ENCODE measurements at places on chromosomes 1 and 21. TPM values are rescaled to one million over a fixed set of nuclear protein-coding genes. Genes with fewer than 3 reads are reported as not detected.

- DNase-seq, result no peak
Measured at GRCh38 chr1:21663951-21664805, 5.0 kb downstream of the RAP1GAP start.

DCST1 gene
- 0.03 TPM for polyA plus RNA-seq

KPRP gene
- polyA plus RNA-seq, result not detected

DNA sequence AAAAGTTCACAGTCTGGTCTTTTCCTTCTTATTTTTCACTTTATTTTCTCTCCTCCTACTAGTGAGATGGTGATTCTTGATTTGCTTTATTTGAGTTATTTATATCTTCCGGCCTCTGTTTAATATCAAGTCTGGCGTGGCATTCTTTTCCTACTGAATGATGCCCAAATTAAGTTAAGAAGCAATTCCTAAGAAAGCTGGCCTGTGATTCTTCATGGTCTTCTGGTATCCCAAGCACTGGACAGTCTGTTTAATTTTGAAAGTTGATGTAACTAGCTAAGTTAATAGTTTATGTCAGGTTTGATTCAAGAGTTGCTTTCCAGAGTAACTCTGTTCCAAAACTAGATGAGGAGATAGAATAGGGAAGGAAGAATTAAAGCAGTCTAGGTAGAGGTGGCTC lies 9.2 kb upstream of the ENAH start:
- DNase-seq, result no peak

DNA sequence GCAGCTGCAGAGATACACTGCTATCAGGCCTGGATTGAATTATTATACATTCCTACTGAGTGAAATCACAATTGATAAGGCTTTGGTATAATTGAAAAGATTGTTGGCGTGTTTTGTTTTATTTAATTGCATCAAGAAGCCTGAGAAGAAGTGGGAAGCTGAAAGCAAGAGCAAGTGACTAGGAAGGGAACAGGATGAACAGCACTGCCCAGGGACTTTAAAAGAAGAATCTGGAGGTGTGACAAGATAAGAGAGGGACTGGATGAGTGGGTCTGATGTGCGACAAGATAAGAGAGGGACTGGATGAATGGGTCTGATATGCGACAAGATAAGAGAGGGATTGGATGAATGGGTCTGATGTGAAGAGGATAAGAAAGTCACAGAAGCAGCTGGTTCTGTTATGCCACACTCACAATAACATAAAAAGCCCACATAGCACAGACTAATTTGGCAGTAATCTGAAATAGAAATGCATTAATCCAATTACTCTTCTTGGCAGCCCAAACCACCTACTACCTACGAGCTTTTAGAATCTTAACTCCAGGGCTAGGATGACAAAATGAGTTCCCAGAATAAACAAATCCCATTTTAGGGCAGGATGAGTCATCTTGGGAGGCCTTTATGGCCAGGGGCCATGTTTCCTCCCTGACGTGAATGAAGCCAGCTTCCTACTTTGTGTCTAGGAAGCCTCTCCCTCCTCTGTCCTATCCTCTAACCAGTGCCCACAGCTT lies 129.7 kb downstream of the DUSP10 start:
- no peak for DNase-seq

DNA sequence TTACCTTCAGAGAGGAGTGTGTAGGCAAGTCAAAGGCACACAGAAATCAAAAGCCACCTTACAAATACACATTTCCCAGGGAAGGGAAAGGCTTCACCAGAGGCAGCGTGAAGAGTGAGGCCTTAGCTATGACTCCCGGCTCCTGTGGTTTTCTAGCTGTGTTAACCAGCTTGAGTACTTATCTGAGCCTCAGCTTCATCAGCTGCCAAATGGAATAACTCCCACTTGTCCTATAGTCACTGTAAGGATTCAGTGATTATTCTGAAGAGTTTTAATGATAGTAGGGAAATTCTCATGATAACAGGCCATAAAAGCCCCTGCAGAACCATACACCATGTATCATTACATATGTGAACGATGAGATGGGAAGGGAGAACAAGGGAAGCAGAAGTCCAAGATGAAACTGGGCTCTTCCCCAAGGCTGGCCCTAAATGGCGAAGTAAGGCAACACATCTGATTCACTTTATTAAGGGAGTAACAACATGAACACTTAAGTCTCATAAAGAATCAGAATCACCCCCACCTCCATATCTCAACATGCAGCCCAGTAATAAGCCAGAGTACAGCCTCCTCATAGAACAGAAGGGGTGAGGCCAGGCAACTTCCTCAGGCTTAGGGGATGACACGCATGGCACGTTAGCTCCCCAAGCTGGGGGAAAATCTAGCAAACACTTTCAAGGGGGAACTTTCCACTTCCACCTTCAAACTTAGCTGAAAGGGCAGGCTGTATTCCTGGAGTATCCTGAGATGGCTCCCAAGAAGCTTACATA lies 63.7 kb downstream of the SLC66A1 start:
- no peak for DNase-seq

- DNase-seq, result no peak
Measured at GRCh38 chr1:210758761-210759160, 375.2 kb downstream of the KCNH1 start.

SPRR2A gene
- polyA plus RNA-seq, result not detected

DNA sequence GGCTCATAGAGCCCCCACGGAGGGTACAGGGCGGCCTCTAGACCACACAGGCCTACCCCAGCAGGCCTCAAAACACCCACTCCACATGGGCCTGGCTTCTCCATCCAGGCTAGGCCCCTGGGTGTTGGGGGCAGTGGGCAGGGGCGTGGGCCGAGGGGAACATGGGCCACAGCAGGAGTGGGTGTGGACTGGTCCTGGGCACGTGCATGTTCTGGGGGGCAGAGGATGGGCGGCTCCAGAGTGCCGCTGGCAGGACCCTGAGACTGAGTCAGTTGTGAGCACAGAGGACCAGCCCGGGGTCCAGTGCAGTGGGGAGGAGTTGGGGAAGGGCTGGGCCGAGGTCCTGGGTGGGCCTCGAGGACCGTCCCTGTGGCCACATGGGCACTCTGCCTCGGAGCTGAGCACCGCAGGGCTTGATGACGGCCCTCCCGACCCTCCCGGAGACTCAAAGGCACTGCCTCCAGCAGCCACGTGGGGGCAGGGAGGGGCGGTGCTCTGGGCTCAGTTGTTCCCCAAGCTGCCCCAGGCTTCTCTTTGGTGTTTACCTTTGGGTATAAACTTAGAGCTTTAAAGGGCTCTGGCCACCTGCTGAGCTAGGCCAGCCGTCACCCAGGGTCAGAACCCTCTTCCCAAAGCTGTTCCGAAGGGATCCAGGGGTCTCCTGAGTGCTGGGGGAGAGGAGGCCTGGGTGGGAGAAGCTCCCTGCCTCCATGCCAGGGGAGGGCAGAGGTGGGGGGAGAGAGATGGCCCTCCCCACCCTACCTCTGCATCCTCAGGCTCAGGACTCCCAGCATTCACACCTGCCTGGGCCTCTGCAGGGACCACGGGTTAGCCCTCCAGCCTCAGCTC lies 79.9 kb downstream of the MORN1 start:
- peak; percentile 83 for DNase-seq

KRTAP11-1 gene
- not detected for polyA plus RNA-seq

DNA sequence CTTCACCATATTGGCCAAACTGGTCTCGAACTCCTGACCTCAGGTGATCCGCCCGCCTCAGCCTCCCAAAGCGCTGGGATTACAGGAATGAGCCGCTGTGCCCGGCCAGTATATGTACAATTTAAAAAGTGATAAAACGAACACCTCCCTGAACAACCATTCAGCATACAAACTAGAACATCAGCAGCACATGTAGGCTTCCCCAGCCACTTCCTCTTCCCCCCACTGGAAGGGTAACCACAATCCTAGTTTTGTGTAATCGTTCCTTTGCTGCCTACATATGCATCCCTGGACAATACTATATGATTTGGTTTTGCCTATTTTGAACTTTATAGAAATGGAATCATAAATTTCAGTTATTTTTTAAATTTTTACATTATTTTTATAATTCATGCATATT lies 60.4 kb downstream of the DESI2 start:
- DNase-seq, result no peak

DNA sequence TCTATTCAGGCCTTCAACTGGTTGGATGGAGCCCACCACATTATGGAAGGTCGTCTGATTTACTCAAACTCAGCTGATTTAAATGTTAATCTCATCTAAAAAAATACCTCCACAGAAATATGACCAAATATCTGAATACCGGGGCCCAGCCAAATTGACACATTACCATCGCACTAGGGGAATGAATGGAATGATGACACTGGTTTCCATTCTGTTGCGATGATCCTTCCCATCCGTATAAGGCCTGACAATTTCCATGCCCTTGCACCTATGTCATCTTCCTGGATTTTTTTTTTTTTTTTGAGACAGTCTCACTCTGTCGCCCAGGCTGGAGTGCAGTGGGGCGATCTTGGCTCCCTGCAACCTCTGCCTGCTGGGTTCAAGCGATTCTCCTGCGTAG lies 397.5 kb downstream of the KIF26B start:
- no peak for DNase-seq

DNA sequence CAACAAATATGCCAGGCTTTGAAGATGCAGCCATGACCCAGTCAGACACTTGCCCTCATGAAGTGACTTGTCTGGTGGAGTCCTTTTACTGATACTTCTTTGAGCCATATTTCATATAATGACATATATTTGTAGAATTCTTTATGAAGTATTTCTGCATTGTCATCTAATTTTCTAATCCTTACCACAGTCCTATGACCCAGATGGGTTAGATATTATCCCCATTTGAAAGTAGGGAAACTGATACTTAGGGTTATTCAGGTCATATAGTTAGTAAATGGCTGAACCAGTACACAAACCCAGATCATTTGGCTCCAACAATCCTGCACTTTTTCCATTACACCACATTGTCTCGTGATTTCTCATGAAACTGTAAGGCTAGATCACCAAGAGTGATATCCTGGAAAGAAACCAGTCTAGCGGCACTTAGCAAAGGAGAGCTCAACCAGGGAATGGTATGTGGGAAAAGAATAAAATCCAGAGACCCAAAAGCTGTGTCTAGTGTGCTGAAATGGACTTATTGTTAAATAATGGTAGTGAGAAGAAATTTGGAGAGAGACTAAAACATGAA lies 49.6 kb downstream of the ZFYVE9 start:
- no peak for DNase-seq

BSND gene
- polyA plus RNA-seq, result 0.52 TPM

SETDB1 gene
- polyA plus RNA-seq, result 27.5 TPM

DNA sequence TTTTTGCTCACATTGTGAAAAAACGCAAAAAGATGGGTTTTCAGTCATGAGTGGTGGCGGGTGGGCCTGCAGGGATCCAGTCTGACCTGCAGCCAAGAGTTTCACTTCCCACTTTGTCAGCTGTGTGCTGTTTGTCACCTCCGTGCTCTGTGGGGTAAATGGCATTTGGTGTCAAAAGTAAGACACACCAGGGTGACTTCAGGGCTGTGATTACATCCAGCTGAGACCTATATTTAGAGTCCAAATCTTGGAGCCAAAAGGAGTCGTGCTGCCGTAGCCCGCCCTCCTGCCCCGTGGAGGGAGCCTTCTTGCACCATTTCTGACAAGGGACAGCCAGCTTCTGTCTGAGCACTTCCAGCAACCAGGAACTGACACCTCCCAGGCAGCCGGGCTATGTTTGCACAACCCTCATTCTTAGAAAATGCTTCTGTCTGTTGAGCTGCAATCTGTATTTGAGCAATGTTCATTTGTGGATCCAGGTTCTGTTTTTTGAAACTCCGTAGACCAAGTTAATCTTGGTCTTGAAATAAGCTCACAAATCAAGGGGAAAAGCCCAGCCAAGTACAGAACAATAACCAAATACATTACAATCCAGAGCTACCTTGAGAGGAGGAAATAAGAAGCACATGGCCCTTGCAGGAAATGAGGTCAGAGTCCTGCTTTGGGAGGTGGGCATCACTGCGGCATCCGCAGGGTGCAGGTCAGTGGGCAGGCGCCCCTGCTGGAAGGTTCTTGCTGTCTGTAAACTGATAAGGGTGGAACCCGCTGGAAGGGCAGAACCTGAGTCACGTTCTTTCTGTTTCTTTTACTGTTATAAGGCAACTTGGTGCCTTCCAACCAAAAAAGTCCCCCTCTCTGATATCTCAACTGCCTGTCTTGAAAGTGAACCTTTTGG lies 14.4 kb downstream of the ABCG1 start:
- no peak for DNase-seq

- peak; percentile 51 for DNase-seq
Measured at GRCh38 chr21:18245464-18245967, 883 bp downstream of the CHODL start.

DNA sequence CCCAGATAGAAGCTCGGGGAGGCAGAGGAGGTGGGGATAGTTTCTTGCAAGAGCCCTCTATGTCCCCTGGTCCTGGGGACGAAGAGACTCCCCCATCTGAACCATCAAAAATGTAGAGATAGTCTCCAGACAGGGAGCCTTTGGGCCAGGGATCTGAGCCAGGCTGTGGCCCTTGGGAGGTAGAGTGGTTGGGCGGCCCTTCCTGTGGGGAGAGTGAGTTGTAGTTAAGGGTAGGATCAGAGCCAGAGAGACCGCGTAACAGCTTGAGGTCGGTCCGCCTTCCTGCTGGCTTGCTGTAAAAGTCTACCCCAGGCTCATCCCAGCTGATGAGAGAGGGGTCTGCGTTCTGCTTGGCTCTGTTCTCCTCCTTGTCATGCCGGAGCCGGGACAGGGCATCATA lies 25.3 kb downstream of the PIK3C2B start:
- DNase-seq, result no peak

DNA sequence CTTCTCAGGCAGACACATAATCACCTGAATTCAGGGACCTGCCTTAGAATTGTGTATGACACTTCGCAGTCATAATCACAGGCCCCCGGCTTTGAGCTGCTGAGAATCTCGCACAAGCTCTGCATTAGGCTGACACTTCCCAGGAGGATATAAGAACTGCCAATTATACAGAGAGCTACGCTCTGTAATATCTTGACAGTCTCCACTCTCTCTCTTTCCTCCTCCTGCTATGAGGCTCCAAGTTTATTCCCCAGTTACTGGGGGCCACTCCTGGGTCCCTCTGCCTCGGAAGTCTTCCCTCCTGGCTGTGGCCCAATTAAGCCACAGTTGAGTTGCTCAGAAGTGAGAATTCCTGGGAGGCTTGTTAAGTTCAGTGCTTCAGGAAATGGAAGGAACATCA lies 42.7 kb downstream of the EBNA1BP2 start:
- no peak for DNase-seq

OR2T33 gene
- polyA plus RNA-seq, result not detected

OR2M4 gene
- polyA plus RNA-seq, result not detected

SFT2D2 gene
- polyA plus RNA-seq, result 5.4 TPM

Data from H1 (cell line).